ENCODE measurements at places on chromosomes 5 and 9. TPM values are rescaled to one million over a fixed set of nuclear protein-coding genes. Genes with fewer than 3 reads are reported as not detected.

The CDKN2A gene
- 3.0 TPM for total RNA-seq

The FYB1 gene
- 46.2 TPM for total RNA-seq

The LECT2 gene
- not detected for total RNA-seq

The FOXI1 gene
- total RNA-seq = not detected

The SIT1 gene
- total RNA-seq = 1.1 TPM

The PCA3 gene
- total RNA-seq = not detected

The POLE3 gene
- total RNA-seq = 32.3 TPM

The IL31RA gene
- not detected for total RNA-seq

The PKD2L2 gene
- total RNA-seq = not detected

- no peak for DNase-seq
Measured at GRCh38 chr9:133916159-133916541, 76.0 kb downstream of the VAV2 start.

DNA sequence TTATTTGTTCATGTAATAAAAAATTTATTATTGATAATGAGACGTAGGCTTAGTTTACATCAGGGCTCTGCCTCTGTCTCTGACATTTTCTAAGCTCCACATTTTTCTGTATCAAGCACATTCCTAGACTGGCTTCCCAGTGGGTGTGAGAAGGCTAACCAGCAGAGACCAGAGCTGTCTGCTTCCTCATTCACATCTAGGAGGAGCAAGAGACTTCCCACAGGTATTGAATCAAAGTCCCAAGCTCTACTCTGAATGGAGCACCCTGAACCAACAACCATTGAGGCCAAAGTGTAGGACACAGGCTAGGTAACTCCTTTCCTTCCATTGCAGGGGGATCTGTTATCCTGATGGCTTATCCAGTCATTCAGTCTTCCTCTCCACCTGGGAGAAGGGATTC lies 72.4 kb downstream of the PARP8 start:
- no peak for DNase-seq

GRCh38 chr9:99253134-99253533 lies 31.1 kb downstream of the SEC61B start:
- no peak for DNase-seq

- DNase-seq = no peak
Measured at GRCh38 chr5:87560528-87560927, 147.8 kb upstream of the CCNH start.

DNA sequence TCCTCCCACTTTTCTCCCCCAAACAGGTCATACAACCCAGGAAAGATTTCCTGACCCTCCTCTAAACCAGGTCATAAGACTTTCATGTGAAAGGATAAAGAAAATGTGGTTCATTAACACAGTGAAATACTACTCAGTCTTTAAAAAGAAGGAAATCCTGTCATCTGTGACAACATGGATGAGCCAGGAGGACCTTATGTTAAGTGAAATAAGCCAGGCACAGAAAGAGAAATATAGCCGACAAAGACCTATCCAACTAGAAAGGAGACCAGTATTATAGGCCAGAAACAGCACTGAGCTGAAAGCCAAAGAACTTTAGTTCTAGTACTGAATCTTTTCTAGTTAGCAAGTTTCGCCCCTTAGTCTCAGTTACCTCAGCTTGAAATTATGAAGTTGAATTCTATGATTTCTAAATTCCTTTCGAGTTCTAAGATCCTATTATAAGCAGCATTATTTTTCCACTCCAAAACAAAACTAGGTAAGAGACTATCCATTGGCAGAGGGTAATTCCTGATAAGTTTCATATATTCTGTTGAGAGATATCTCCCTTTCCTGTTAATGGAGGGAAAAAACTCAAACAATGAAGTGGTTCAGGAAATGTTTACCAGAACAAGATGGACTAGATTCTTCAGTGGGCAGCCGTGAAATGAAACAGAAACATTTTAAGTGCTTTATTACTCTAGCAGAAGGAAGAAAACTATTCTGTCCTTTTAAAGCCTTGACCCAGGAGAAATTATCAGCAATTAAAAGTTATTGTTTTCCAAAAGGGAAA lies 42.5 kb downstream of the GNA14 start:
- no peak for DNase-seq

- no peak for DNase-seq
Measured at GRCh38 chr9:114501796-114502682, 3.2 kb downstream of the WHRN start.

- no peak for DNase-seq
Measured at GRCh38 chr9:96321515-96321914, 19.5 kb upstream of the HSD17B3 start.

DNA sequence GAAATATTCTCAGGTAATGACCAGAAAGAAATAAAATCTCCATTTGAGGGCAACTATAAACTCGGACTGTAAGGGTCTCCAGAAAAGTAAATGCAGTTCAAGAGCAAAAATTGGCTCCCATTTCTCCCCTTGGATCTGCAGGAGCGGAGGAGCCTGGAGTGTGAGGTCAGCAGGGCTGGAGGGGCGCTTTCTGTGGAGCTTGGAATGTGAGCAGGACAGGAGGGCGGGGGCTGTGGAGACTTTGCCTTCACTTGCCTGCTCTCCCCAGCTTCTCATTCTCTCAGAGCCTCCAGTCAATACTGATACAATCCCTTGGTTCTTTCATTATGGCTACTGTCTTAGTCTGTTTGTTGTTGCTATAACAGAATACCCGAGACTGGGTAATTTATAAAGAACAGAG lies 162.8 kb upstream of the ANKH start:
- no peak for DNase-seq

DNA sequence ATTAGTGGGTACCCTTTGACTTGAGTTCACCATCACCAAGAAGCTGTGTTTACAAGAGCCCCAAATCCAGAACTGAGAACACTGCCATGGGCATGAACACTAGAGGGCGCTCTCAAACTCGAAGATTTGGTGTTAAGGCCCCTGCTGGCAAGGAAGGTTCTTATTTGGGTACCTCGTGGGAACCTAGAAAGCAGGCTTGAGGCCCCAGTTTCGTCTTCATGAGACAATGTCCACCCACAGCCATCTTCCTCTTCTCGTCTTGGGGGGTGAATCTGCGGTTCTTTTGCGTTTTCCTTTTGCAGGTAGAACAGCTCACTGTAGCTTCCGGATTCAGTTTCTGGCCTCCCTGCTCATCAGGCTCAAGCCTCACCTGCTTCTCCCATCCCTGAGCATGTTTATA lies 184.0 kb downstream of the SEMA5A start:
- DNase-seq = no peak

GRCh38 chr5:80874162-80874561 lies 86.0 kb upstream of the RASGRF2 start:
- no peak for DNase-seq

- no peak for DNase-seq
Measured at GRCh38 chr5:99032234-99033013, 103.6 kb upstream of the CHD1 start.

GRCh38 chr9:112761912-112762655 lies 11.5 kb downstream of the SNX30 start:
- no peak for DNase-seq

DNA sequence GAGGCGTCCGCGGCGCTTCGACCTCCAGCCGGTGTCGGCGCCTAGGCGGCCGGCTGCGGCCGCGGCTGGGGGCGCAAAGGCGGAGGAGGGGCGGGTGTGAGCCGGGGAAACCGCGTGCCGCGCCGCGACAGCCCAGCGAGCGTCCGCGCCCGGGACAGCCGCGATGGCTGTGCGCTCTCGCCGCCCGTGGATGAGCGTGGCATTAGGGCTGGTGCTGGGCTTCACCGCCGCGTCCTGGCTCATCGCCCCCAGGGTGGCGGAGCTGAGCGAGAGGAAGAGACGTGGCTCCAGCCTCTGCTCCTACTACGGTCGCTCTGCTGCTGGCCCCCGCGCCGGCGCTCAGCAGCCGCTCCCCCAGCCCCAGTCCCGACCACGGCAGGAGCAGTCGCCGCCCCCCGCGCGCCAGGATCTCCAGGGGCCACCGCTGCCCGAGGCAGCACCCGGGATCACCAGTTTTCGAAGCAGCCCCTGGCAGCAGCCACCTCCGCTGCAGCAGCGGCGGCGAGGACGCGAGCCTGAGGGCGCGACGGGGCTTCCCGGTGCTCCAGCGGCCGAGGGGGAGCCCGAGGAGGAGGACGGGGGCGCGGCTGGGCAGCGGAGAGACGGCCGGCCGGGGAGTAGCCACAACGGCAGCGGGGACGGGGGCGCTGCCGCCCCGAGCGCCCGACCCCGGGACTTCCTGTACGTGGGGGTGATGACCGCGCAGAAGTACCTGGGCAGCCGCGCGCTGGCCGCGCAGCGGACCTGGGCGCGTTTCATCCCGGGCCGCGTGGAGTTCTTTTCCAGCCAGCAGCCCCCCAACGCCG lies 605 bp downstream of the CHSY3 start:
- no peak for DNase-seq

- no peak for DNase-seq
Measured at GRCh38 chr5:43227655-43228054, 35.6 kb downstream of the NIM1K start.

DNA sequence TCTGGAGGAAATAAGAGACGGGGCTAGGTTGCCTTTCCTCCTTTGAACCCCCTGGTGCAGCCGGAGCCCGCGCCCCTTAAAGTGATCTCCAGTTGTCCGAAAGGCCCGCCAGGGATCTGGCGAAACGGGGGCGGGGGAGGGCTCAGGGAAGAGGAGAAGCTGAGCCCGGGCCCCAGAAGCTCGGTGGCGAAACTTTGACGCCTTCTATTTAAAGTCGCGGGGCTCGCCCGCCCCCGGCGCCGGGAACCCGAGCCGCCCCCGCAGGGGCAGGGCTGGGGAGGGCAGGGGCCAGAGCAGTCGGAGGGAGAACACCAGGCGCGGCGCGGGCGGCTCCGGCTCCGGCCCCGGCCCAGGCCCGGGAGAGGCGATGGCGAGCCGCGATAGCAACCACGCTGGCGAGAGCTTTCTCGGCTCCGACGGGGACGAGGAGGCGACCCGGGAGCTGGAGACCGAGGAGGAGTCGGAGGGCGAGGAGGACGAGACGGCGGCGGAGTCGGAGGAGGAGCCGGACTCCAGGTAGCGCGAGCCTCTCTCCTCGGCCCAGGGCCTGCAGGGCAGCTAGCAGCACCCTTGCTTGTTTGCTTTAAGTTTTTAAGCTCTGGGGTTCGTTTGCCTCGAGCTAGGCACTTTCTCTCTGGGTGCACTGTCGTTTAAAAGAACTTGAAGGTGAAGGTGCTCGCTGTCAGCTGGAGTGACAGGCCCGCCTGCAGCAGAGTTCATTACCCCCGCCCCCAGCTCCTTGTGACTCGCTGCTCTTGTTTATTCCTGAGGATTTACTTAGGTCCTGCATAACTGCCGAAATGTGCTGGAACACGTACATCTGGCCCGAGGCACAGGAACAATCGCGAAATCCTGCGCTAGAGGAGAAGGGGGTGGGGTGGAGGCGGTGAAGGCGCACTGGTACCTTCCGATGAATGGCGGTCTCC lies at the start of gene CMYA5:
Gene CMYA5, plus strand, starts transcription at position 296 of the 926 bp plus-strand sequence. Its CDS starts 72 bp downstream, at position 368.
- DNase-seq = no peak

- no peak for DNase-seq
Measured at GRCh38 chr9:25513509-25514033, 164.7 kb downstream of the TUSC1 start.

DNA sequence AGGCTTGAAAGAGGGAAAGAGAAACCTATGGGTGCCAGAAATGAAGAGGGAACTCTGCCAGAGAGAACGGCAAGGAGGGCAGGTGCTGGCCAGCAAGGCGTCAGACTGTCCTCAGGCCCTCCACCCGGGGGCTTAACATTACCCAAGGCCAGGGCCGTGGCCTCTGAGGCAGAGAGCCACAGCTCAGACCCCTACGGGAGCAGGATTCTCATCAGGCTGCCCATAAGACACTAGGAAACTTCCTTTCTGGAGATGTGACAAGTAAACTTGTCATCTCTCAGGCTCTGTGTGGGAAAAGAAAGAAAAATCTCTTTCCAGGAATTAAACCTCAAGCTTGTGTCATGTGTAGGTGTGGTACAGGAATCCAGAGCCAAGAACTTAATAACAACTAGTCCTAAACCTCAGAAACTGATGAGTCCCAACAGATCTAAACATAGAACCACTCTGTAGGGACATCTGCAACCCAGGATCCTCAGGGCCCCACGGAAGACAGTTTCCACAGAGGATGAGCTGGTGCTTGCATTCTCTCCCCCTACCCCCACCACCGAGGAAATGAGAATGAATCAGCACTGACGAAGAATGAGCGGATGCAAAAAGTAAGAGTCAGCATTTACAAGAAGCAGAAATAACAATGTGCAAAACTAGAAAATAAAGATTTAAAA lies 74.3 kb downstream of the DCP2 start:
- DNase-seq = no peak

DNA sequence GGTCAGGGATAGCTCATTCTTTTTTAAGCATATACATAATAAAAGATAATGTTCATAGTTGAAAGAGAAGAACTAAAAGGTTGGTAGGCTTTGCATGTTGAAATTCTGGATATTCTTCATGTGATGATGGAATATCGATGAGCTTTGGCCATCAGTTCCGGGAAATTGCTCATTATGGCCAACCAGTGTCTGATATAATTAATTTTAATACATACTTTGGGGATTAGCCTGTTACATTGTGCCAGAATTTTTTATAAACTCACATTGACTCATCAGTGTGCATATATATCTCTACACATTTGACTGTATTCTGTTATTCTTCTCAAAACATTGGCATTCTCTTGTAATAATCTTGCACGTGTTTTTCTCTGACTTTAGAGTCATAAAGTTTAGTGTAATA lies 84.3 kb downstream of the NNT start:
- no peak for DNase-seq

- DNase-seq = no peak
Measured at GRCh38 chr5:474840-475661, 32.1 kb downstream of the EXOC3 start.

DNA sequence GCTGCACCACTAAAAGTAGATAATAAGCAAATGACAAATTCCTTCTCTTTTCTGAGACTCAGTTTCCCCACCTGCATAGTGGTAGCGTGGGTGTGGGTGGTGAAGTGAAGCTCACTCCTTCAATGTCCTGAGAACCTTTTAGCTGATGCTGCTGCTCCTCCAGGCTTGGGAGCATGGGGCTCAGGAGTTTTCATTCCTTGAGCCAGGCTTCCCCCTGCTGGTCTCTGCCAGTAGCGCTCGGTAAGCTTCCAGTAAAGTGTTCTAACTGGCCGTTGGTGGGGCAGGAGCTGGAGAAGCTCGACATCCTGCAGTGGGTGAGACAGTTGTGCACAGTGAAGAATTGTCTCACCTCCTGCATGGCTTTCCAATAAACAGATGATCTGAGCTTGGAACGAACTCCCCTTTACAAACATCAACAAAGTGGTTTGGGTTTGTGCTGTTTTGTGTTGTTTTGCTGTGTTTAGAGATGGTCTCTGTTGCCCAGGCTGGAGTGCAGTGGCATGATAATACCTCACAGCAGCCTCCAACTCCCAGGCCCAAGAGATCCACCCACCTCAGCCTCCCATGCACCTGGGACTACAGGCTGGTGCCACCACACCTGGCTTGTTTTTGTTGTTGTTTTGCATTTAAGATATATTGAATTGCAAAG lies 34.6 kb downstream of the SPARC start:
- DNase-seq = peak; percentile 56

DNA sequence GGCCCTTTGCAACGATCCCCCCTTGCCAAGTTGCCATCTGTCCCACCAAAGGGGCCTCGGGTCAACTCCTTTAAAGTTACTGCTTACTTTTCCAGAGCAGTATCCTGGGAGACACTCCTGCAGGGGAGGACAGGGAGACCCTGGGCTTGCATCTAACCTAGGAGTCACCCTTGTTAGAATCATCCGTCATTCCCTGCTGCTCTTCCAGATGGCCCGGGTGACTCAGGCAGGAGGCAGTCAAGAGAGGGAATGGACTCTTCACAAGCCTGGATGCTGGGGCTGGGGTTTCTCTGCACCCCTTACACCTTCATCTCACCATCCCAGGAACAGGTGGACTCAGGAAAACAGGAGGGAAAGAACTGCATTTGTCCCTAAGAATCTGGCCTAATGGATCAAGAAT lies 175.6 kb downstream of the GABBR2 start:
- no peak for DNase-seq

GRCh38 chr5:38453921-38454320 lies 102.5 kb downstream of the LIFR start:
- DNase-seq = no peak

Data from omental fat pad (tissue), 4 donors.